ENCODE measurements at places on chromosomes 2 and 18. TPM values are rescaled to one million over a fixed set of nuclear protein-coding genes. Genes with fewer than 3 reads are reported as not detected.

DNA sequence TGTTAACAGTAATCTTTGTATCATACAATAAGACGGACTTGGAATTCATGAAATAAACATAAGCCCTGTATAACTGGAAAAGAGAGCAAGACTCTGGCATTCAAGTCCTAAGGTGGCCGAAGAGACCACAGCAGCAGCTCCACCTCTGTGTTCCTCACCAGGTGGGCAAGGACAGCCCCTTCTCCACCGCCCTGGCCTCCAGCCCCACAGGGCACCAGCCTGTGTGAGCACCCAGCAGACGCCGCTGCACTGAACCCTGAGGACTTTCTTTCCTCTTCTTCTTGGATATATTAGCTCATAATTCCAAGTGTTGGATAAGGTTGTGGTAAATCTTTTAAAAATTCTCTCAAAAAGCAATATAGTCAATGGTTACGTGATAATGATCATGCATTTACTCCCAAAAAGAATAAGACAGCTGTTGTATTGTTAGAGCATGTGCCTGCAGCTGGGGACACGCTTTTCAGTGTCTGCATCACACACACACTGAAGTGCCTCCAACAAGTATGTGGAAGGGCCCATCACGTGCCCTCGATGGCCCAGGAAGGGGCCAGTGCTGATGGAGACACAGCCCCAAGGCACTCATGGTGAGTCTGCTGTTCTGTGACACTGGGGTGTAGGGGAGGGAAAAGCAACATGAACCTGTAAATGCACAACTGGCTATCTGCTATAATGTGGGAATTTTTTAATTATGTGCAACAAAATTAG is 26.8 kb downstream of the FAM178B start:
- DNase-seq, result no peak

The RIF1 gene
- 66.3 TPM for total RNA-seq

The MYO7B gene
- total RNA-seq, result 5.6 TPM

The VWC2L gene
- total RNA-seq, result 1.6 TPM

The SERPINB13 gene
- not detected for total RNA-seq

DNA sequence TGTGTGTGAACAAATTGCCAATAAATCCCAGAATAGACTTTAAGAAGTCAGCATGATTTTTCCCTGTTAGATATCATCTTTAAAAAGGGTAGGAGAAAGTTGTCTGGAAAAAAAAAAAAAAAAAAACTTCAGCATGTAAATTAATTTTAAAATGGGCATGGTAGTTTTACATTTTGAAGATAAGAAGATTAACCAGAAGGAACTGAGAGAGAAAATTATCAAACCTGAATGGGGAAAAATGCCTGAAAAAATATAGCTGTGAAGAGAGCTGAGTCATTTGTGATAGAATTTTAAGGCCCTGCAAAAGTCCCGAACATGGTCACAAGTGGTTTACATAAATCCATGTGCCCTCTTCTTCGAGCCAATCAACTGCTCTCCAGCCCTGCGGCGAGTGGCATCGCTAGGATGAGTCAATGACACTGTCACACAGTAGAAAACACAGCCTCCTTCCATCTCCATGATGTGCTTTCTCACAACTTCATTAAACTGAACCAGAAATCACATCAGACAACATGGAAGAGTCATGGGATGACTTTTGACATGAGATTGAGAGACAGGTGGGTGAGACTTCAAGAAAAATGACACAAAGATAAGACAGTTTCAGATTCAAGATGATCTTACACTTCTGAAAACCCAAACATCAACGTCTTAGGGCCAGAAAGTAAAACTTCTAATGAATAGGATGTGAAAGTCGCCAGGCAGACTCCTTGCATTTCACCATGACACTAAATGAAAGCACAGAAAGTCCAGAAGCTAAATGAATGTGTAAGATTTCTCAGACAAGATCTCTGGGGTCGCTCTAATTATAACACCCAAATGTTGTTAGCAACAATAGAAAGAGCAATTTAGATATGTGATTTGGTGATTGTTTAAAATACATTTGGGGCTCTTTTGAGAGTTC is 273.0 kb upstream of the ID2 start:
- no peak for DNase-seq

The SP9 gene
- 0.74 TPM for total RNA-seq

The CCDC178 gene
- 10.2 TPM for total RNA-seq

DNA sequence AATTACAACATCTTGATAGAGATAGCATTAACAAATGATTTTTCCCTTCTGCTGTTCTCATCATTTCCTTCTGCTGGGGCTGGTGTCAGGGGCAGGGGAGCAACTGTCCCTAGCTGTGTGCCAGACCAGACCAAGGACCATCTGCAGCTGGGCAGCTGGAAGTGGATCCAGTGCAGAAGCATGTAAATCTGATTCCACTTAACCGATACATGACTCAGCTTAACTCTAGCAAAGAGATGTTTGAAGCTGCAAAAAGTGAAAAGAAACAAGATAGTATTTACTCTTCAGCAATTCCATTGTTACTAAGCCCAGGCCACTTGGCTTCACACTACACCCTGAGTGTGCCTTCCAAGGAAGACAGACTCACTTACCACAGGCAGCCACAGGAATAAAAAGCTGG is 151.1 kb downstream of the GALNT1 start:
- DNase-seq, result no peak

GRCh38 chr2:121869873-121870272 is 114.4 kb downstream of the TSN start:
- DNase-seq, result no peak

The SLC11A1 gene
- 32.3 TPM for total RNA-seq

DNA sequence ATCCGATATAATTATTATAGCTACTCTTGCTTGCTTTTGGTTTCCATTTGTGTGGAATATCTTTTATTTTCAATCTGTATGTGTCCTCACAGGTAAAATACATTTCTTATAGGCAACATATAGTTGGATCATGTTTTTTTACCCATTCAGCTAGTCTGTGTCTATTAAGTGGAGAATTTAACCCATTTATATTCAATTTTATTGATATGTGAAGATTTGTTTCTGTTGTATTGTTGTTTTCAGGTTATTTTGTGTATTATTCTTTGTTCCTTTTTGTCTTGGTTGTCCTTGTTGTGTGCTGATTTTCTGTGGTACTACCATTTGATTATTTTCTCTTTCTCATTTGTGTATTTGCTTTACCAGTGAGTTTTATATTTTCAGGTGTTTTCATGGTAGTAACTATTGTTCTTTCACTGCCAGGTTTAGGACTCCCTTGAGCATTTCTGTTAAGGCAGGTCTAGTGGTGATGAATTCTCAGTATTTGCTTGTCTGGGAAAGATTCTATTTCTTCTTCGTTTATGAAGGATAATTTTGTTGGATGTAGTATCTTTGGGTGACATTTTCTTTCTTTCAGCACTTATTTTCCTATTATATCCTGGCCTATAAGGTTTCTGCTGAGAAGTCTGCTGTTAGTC is 95.4 kb downstream of the ANKRD12 start:
- no peak for DNase-seq

The ANKZF1 gene
- total RNA-seq, result 50.9 TPM

The FER1L5 gene
- 15.3 TPM for total RNA-seq

The LRRTM4 gene
- 0.19 TPM for total RNA-seq

The GKN2 gene
- not detected for total RNA-seq

The DSG2 gene
- total RNA-seq, result 7.0 TPM

GRCh38 chr2:73106791-73107190 is 6.0 kb downstream of the RAB11FIP5 start:
- no peak for DNase-seq

DNA sequence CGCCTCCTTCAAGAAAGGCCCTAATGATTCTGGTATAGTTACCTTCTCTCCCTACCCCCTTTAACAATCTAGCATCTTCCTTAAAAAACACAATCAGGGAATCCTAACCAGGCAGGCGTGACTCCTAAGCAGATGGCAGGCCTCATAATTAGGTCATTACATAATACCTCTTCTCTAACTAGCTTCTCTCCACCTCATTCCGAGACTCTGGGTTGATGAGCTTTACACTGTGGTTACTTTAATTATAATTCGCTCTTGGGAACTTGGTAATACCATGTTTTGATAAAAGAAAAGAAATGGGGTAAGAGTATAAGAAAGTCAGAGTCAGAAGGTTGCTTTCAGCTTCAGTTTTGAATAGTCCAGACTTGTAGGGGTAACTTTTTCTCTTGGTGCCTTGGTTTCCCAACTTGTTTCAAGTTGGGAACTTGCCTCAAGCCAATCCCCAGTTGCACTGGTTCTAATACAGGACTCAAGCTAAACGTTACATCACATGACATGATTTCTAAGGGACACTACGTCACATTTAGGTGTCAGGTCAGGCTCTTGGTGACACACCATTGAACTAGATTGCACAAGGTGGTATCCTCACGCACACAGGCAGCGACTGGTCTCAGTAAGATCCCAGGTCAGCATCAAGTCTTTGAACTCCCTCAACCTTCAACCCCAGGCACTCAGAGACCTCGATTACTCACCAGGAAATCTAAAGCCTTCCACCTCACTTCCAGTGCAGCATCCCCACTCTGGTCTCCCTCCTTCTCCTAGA is 59.2 kb downstream of the AAK1 start:
- no peak for DNase-seq

- DNase-seq, result no peak
Measured at GRCh38 chr2:178227187-178227586, 32.9 kb downstream of the OSBPL6 start.

- DNase-seq, result no peak
Measured at GRCh38 chr2:191862156-191862775, 15.4 kb upstream of the CAVIN2 start.

DNA sequence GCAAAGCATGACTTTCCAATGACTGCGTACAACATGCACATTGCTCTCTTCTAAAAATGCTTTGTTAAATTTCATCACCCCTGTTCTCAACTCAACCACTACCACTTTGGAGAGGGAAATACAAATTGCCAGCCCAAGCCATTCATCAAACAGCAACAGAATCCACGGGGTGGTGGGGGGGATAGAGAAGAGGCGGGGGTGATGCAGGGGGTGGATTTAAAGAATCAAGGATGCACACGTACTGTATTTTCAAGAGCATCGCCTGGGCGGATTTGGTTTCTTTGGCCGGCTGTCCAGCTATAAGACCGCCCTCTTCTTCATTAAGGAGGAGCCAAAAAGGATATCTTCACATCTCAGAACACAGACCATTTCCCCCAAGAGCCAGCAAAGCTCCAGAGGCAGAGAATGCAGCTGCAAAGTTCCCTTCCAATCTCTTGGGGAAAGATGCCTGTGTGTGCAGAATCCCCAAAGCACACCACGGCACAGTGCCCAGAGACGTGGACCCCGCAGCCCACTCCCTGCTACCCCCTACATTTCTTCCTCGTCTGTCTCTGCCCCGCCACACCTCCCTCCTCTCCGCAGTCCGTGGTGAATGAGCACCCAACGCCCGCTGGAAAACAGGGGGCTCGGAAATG is 977 bp downstream of the SLC8A1 start:
- no peak for DNase-seq

The CSRNP3 gene
- total RNA-seq, result 6.1 TPM

DNA sequence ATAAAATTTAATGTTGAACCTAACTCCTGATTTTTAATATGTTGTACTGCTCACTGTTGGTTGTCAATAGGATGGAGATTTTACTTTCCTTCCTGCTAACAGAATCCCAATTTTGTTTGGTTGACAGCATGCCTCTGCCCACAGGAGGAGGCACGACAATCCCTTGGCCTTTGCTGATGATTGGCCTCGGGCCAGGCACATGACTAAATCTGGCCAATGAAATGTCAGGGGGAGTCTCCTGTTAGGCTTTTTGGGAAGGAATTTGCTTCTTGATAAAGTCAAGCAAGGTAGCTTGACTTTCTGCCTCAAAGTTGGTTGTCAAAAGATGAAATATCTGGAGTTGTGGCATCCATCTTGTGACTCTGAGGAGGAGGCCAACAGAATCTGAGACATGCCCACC is 6.8 kb upstream of the TGFA start:
- no peak for DNase-seq

DNA sequence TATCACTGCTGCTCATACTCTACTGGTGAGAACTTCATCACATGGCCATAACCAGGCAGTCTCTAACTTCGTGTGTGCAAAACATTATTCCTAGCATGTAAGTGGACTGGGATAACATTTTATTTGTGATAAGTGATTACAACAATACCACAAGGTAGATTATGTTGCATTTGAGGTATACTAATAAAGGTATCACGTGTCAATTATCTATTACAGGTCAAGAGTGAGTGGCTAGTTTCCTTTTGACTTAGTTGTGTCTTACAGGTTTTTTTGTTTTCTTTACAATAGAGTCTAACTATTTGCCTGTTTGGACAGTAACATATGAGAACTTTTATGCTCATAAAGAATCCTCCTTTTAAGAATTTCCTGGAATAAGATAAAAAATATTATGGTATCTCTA is 67.2 kb upstream of the DSC1 start:
- no peak for DNase-seq

DNA sequence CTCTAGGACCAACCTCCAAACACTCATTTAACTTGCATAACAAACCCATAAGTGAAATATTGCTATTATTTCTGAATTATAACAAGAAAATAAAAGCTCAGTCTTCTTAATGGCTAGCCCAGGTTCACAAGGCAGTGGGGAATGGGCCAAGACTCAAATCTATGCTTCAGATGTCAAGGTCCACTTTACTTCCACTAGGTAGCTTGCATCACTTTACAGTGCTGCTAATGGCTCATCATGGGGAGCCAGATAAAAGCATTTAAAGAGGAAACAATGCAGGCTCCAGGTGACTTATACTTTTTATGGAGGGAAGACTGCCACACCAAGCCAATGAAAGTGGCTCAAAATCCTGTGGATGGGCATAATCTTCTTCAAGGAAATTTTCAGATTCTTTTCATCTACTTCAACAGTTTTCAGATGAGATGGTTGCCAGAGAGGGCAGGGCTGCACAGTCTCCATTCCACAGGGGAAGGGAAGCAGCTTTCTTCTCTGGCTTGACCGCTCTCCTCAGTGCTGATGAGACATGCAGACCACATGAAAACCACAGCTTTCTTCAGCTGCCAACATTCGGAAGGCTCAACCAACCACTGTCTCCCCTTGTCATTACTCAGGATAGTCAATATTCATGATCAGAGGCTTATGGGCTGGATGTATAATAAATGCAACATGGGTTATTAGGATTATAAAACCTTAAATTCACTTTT is 361.9 kb upstream of the MEX3C start:
- no peak for DNase-seq

The TUBA4B gene
- total RNA-seq, result 0.25 TPM

The COLEC11 gene
- 15.4 TPM for total RNA-seq

DNA sequence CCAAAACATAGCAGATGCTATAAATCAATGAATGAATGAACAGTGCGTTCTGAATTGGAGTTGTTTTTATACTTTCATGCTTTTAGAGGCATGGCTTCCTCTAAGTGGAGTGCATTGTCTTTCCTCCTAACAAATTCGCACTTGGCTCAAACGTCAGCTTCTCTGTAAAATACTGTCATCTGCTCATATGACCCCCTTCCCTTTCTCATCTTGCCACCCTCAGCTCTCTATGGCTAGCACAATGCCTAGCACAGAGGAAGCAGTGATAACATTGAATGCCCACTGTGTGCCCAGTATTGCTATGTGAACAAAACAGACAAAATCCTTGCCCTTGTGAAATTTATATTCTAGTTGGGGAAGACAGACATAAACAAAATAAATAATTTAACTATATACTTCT is 258.8 kb downstream of the MREG start:
- DNase-seq, result no peak

The R3HDM1 gene
- 106 TPM for total RNA-seq
